ENCODE measurements at places on chromosomes 13 and 19.

- no peak for DNase-seq
These were observed 50.2 kb downstream of the ZNF146 start for GRCh38 chr19:36265064-36265463.

GRCh38 chr19:6750062-6750461 lies 10.6 kb downstream of the TRIP10 start:
- DNase-seq = no peak

- no peak for DNase-seq
These were observed 10.3 kb downstream of the TNFSF9 start for GRCh38 chr19:6540918-6541689.

GRCh38 chr19:54530866-54531265 lies 28.2 kb downstream of the LAIR2 start:
- no peak for DNase-seq

DNA sequence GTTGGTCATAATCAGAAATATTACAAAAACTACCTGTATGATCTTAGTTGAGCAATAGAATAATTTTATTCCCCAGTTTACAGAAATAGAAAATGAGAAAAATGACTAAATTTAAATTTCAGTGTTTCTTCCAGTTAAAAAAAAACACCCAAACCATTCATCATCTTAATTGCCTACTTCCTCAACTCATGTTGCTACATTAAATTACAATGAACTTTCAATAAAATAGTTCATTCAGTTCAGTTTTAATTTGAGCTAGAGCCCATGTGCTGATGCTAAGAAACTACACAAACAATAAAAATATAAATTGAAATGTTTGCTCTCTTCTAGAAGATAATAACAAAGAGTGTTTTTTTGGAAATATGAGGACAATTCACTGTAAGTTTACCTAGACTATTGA lies 820.4 kb downstream of the SLITRK6 start:
- no peak for DNase-seq

GRCh38 chr13:74990992-74991391 lies 491.0 kb downstream of the TBC1D4 start:
- DNase-seq = no peak

GRCh38 chr13:23571431-23571830 lies 1.2 kb downstream of the TNFRSF19 start:
- DNase-seq = no peak

DNA sequence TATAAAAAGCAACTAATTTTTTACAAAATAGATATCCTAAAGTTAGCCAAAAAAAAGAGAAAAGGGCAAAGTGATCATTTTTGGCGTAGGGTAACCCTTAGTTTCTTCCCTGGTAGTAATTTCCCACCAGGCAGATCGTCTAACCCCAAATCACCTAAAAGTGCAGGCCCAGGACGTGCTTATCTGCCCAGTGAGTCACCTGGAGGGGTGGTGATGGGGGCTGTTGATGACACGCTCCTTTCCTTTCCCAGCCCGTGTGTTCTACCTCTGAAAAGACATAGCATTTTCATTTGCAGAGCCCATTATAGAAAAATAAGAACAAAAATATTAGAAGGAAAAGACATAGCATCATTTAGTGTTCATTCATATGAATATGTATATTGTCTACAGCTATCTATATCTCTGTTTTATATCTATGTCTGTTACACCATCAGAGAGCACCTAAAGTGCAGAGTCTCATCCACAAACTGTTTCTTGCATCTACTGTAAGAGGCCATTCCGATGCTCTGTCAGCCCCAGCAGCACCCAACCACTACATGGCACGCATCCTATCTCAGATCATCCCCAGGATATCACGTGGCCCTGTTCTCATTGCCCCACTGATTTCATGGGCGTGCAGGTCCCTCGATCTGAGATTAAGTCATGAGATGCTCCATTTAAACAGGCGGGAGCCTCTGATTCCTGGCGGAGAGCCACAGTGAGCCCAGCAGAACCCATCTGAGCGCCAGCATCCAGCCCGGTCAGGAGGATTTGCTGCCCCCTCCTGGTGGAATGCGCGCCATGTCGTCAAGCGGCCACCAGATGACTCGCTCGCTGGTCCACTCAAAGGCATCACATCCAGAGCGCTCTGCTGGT lies 8.5 kb upstream of the LILRB3 start:
- DNase-seq = peak; percentile 91

- DNase-seq = no peak
These were observed 257.6 kb downstream of the TEX29 start for GRCh38 chr13:111577956-111578605.

GRCh38 chr13:32905864-32906180 lies 110.4 kb upstream of the KL start:
- peak; percentile 75 for DNase-seq

GRCh38 chr13:77345150-77345780 lies 18.4 kb upstream of the MYCBP2 start:
- DNase-seq = no peak

DNA sequence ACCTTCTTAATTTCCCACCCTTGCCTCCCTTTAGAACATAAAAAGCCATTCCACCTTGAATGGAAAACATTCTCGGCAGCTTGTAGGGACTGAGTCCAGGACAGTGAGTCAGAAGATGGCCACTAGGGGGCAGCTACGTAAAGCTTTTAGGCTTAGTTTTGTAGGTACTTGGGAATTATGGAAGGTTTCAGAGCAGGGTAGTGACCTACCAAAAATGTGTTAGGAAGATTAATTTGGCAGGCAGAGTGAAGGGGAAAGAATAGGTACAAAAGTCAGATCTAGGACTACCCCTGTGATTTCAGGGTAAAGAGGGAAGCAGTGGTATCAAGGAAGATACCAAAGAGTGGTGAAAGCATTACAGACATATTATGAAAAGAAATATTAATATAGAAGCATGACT lies 198.4 kb downstream of the NDFIP2 start:
- peak; percentile 90 for DNase-seq

DNA sequence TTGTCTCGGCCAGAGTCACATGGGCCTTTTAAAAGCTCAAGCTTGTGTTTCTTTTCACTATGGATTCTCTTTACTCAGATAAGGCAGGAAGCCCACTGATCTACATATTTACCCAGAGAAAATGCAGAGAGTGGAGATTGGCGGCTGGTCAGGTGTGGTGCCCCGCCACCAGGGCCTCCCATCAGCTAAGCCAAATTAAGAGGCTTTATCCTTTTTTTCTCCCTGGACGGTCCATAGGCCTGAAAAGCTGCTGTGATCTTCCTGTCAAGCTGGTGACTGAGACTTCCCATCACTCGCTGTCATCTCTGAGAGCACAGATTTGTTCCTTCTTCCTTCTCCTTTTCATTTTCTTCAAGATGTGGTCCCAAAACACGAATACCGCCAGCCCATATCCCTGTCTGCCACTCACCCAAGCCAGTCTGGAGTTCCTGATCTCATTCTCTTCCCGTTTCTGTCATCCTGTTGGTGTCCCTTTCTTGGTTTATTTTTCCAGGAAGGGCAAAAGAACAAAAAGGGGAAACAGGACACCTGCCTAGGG lies 1.9 kb downstream of the SAFB start:
- DNase-seq = no peak

- no peak for DNase-seq
These were observed 4.2 kb downstream of the DIRAS1 start for GRCh38 chr19:2716722-2717637.
